ENCODE measurements at places on chromosomes 12 and 14.
A peak's percentile ranks its signal among the peaks of the same experiment; 100 is the strongest.

- no peak for DNase-seq
Observed at GRCh38 chr14:39109893-39110715, 4.0 kb upstream of the GEMIN2 start.

GRCh38 chr12:130357729-130358330 lies 20.1 kb downstream of the PIWIL1 start:
- no peak for DNase-seq

DNA sequence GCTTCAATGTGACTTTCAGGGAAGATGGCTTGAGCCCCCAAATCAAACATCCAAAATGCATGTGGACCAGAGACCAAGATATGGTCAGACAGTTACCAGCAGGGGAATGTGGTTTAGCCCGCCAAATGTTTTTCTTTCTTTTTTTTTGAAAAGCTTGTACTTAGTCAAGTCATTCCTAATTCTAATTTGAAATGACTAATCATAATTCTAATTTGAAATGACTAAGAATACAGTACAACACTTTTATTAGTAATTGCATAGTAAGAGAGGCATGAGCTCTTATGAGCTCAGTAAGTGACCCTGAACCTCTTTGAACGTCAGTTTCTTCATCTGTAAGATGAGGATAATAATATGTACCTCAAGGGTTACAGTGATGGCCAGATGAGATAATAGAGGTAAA lies 72.4 kb downstream of the HECTD4 start:
- no peak for DNase-seq

DNA sequence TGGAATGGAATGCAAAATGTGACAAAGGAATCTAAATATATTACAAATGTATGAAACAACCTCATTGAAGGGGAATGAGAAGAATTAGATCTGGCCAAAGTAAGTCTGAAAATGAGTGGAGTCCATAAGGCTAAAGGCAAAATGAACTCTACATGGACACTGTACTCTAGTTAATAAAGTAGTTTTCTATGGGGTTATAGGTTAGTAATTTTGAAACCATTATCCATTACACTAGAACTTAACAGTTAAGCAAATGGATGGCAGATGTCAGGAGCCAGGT lies 222.1 kb downstream of the NUAK1 start:
- DNase-seq: no peak

DNA sequence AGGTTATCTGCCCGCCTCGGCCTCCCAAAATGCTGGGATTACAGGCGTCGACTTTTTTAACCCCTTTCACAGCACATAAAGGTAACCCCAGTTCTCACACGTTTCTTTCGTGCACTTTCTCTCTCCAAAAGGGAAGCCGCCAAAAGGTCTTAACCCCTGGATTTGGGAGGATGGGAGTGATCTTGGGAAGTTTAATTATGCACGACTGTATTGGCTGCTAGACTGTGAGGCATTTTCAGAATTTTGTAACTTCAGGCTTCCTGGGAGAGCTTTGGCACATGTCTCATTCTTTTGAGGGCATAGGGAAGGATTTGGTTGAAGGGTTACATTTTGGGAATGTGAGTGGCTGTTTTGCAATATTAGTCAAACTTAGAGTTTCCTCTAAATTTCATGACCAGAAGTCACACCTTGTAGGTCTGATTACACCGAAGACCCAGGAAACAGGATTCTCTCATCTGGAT lies 1.4 kb upstream of the SMARCC2 start:
- DNase-seq: no peak

- no peak for DNase-seq
Observed at GRCh38 chr14:56211084-56211483, 92.9 kb downstream of the PELI2 start.

DNA sequence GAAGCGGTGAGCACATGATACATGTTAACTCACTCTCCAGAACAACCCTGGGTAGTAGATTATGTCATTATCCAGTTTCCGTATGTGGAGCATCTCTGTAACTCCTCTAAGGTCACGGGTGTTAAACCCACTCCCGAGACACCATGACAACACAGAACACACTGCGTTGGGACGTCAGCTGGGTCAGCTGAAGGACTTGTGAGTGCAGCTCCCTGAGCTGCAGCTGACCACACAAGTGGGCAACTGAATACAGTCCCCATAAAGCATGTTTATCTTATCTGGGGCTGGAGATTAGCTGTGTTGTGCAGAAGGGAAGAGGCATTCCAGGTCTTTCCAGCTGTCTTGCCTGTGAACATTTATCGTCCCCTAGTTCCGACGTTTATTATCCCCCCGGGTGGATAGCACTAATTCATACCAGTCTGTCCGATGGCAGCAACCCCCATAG lies 211.5 kb downstream of the CHST11 start:
- DNase-seq: no peak

DNA sequence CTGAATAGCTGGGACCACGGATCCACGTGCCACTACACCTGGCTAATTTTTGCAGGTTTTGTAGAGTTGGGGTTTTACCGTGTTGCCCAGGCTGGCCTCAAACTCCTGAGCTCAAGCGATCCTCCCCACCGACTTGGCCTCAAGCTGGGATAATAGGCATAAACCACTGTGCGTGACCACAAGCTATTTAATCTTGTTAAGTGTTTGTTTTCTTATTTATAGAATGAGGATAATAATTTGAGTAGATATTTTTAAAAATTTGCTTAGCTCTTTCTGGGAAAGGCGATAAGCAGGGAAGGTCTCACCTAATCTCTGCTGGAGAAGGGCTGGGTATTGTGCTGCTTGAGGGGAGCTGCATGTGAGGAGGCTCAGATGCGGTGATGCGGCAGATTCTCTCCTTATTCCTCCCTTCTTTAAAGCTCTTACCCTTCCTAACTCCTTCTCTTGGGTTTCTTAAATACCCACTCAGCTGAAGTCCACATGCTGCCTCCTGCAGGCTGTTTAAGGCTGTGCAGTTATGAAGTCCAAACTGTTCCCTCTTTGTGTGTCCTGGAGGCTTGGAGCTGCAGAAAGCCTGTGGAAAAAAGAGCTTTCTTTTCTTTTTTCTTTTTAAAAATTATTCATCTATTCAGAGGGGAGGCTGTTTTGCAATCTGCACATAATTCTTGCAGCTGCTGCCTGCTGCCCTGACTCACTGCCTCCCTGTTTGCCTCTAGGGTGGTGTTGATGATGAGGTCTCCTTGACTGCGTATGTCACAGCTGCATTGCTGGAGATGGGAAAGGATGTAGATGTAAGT lies 37.9 kb downstream of the A2ML1 start:
- peak; percentile 44 for DNase-seq

DNA sequence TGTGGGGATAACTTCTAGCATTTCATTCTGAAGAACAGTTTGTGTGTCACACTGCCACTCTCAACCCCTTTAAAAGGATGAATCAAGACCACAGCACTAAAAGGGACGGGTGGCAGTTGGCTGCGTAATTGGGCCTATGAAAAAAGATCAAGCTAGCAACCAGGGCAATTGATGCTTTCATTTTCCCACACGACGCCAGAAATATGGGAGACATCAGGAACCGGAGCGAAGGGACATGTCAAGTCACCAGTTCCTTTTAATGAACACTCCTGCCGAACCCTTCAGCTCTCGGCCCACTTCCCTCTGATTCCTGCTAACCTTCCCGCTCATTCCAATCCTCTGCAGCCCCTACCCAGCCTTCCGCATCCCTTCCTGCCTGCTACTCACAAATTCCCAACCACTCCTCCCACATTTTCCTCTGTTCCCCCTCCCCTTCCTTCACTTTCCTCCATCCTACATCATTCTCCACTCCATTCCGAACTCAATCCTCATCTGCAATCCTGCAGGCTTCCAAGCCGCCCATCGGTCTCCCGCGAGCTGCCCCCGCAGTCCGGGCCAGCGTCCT lies 753 bp downstream of the CSRNP2 start:
- peak; percentile 56 for DNase-seq
